ENCODE measurements at places on chromosomes 3 and 15. TPM values are rescaled to one million over a fixed set of nuclear protein-coding genes. Genes with fewer than 3 reads are reported as not detected.

- DNase-seq: no peak
These were observed 23.9 kb upstream of the PLSCR2 start for GRCh38 chr3:146493221-146493620.

TRIM42 gene
- not detected for polyA plus RNA-seq

CTDSPL gene
- 30.1 TPM for polyA plus RNA-seq

SERPINI2 gene
- polyA plus RNA-seq: not detected

KCTD6 gene
- polyA plus RNA-seq: 6.4 TPM

DNA sequence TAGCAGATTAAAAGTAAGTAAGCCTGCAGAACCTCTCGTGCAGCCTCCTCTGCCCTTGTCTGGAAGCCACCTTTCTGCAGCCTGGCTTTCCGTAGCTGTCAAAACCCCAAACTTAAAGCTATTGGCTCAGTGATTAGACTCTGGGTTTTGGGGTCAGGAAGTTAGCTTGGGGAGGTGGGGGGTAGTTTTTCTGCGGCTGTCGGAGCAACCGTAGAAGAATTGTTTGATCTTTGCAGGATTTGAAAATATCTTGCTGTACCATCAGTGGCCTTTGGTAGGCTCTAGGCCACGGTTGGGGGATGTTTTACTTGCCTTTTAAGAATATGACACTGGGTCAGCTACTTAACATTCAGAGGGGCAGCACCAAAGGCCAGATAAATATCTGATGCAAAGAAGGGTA lies 88.4 kb upstream of the RASGRP1 start:
- DNase-seq: no peak

GRCh38 chr3:142543307-142543706 lies 35.2 kb downstream of the ATR start:
- DNase-seq: no peak

VEPH1 gene
- 36.7 TPM for polyA plus RNA-seq

DNA sequence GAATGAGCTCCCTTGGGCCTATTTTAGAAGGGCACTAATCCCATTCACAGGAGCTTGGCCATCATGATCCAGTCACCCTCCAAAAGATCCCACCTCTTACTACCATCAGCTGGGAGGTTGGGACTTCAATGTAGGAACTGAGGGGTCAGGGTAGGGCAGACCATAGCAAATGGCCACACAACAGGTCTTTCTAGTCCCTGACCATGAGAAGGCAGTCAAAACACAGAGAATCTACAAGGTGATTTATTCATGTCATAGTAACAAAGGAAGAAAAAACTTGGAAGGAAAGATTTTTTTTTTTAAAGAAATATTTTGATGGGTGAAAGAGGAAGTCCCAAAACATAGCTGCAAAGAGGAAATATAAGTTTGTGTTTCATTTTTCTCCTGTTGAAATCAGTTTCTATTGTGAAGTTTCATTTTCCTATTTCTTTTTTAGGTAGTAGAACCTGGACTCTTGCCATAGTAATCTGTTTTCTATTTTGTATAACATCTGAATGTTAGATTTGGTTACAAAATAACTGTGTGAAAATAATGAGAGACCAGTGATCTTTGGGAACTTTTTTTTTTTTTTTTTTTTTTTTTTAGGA lies 23.5 kb upstream of the TNFSF10 start:
- peak; percentile 40 for DNase-seq

GRCh38 chr3:194945508-194945907 lies 259.8 kb downstream of the FAM43A start:
- no peak for DNase-seq

DNA sequence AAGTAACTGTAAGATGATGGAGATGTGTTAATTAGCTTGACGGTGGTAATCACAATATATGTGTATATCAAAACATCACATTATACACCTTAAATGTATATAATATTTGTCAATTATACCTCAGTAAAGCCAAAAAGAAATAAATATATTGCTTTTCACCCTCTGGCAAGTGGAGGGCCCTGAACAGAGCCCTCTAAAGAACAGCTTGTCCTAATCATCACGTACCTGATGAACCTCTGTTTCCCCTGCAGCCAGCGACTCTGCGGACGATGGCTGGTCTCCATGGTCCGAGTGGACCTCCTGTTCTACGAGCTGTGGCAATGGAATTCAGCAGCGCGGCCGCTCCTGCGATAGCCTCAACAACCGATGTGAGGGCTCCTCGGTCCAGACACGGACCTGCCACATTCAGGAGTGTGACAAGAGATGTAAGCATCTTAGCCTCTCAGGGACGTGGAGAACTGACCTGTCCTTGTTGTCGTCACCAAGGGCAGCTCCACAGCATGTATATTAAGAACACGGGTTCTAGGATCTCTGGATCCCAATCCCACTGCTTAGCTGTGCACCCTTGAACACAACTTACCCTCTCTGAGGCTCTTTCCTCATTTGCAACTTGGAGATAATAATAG lies 6.3 kb downstream of the THBS1 start:
- DNase-seq: peak; percentile 74

GRCh38 chr3:79097964-79098660 lies 669.7 kb downstream of the ROBO1 start:
- DNase-seq: no peak

- DNase-seq: no peak
These were observed 12.9 kb downstream of the MON1A start for GRCh38 chr3:49916686-49917085.

- DNase-seq: peak; percentile 51
These were observed 168.4 kb upstream of the CCDC54 start for GRCh38 chr3:107208796-107209195.

GRCh38 chr15:82858932-82859331 lies 49.5 kb downstream of the WHAMM start:
- no peak for DNase-seq

GRCh38 chr15:99863550-99864198 lies 130.4 kb upstream of the LYSMD4 start:
- no peak for DNase-seq

- DNase-seq: no peak
These were observed 243.2 kb downstream of the MBNL1 start for GRCh38 chr3:152511904-152512303.

RBP2 gene
- not detected for polyA plus RNA-seq

- DNase-seq: peak; percentile 44
These were observed 68.7 kb downstream of the SUMF1 start for GRCh38 chr3:4398120-4398940.
